ENCODE measurements at places on chromosomes 13 and 19.

DNA sequence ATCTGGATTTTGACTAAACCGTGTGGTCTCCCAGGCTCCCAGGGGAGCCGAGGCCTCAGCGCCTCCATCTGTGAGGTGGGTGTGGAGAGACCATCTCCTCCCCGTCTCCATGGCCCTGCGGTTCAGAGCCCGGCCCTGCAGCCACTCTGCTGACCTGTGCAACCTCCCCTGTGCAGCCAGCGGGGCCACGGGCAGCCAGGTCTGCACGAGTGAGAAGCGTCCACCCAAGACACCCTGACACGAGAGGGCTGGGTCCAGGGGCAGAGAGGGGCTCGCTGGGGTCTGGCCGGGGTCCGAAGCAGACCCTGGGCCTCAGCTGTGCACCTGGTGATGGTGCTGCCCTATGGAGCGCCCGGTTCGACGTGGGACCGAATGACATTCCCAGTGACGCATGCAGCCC is 10.4 kb upstream of the CACTIN start:
- no peak for DNase-seq

DNA sequence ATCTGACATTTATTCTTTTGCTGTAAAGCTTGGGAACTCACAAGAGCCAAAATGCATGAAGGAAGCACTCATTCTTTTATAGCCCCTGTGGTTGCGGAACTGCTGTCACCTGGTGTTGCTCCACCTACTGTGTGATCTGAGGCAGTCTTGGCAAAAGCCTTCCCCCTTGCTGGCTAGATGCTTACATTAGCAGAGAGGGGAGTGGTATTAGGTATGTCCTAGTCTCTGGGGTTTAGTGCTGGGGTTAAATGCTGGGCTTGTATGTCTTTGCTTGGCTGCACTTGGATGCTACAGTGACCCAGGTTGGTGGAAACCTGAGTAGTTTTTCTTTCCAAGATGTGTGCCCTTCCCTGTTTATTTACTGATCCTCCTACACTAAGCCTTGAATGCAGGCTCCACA is 99.3 kb downstream of the WDFY2 start:
- DNase-seq = no peak

- DNase-seq = no peak
These were observed 2.7 kb downstream of the DACH1 start for GRCh38 chr13:71864094-71864985.

DNA sequence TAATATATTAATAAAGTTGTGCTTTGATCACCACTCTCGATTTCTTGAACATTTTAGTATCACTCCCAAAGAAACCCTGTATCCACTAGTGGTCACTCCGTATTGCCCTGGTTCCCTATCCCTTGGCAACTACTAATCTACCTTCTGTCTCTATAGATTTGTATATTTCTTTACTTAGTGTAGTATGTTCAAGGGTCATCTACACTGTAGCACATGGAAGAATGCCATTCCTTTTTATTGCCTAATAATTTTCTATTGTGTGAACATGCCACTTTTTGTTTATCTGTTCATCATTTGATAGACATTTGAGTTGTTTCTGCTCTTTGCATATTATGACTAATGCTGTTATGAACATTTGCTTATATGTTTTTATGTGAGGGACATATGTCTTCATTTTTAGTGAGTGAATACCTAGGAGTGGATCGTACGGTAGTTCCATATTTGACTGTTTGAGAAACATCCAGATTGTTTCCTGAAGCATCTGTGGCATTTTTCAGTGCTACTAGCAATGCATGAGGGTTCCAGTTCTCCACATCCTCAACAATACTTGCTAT is 254.0 kb downstream of the GPC6 start:
- no peak for DNase-seq

- DNase-seq = no peak
These were observed 26.7 kb upstream of the C19orf12 start for GRCh38 chr19:29741776-29742175.

- no peak for DNase-seq
These were observed 16.2 kb upstream of the FOXO1 start for GRCh38 chr13:40682449-40683240.

- DNase-seq = no peak
These were observed 79.1 kb downstream of the STARD13 start for GRCh38 chr13:33206425-33206824.

DNA sequence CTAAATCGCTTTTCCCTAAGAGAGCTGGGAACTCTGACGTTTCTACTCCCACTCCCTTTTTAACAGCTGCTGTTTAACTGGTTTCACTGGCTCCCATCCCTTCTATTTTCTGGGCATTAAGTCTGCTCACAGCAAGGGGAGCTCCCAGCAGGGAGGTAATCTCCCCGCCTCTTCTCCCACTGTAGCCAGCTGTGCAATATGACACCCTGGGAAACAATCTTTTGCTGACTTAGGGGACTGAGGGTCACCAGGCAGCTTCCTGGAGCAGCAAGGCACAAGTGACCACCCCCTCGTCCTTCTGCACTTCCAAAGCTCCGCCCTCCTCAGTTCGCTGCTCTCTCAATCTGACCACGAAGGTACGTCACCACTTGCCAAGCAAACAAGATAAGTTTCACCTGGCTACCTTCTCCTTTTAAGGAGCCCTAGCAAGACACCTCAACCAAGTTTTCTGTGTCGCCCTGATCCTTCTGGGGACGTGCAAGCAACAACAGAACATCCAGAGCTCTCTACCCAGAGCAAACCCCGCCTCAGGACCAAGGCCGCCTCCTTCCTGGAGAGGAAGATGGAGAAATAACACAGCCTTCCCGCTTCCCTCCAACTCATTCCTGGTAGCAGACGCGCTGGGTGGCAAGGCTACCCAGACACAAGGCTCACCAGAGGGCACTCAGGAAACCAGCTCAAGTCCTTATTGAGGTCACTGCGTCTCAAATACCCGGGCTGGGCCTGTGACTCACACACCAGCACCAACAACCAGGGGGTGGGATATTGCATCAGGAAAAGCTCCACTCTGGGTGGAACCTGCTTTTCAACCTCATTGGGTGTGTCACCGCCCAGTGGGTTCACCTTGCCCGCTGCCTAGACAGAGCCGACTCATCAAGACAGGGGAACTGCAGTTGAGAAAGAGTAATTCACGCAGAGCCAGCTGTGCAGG is 92.4 kb downstream of the STK24 start:
- peak; percentile 35 for DNase-seq

GRCh38 chr13:102879793-102880499 is 34.1 kb downstream of the ERCC5 start:
- no peak for DNase-seq

- no peak for DNase-seq
These were observed 1.6 kb downstream of the COG3 start for GRCh38 chr13:45466359-45466758.

- no peak for DNase-seq
These were observed 3.9 kb downstream of the COG3 start for GRCh38 chr13:45468635-45469034.

DNA sequence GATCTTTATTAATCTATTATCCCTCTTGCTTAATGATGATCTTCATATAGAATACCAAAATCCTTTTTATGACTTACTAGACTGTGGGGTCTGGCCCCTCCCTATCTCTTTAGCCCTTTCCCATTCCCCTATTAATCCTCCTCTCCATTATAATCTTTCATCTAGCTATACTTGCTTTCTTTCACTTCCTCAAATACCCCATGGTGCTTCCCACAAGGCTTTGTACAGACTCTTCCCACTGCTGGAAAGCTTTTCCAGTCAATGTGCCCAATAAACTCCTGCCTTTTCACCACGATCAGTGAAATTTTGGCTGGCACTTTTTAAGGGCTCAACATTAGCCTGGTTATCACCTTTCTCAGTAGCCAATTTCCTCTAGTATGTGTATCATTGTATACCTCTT is 3.2 kb upstream of the EBPL start:
- DNase-seq = no peak

DNA sequence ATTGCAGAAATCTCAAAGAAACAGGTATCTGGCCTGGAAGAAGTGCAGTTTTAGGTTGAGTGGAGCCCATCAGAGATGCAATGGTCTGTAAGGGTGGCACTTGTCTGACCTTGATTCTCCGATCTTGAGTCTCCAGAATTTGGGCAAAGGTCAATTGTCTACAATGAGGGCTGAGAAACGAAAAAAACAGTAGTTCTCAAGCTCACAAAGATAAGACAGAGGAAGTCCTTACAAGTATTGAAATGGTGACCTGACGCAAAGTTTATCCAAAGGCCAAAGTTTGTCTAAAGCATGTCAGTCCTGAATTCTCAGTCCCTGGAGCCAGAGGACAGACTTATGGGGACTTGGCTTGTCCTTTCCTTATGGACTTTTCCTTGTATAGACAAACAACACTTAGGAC is 40.3 kb downstream of the CYSLTR2 start:
- no peak for DNase-seq

DNA sequence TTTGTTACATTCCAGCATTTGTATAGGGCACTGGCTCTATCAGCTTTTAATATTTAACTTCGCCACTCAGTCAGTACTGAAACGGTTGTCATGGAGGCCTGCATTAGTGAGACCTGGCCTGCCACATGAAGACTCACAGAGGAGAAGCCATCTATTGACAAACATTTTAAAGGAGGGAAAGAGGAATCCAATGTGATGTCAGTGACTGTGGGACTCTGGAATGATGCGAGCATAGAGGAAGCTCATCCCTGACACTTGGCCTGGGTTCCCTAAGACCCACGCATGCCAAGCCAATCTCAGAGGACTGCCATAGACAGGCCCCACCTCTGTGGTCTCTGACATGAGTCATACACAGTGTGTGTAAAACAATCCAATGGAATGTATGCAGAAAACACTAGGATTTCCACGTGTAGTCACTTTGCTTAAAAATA is 7.9 kb upstream of the DPY19L3 start:
- no peak for DNase-seq

DNA sequence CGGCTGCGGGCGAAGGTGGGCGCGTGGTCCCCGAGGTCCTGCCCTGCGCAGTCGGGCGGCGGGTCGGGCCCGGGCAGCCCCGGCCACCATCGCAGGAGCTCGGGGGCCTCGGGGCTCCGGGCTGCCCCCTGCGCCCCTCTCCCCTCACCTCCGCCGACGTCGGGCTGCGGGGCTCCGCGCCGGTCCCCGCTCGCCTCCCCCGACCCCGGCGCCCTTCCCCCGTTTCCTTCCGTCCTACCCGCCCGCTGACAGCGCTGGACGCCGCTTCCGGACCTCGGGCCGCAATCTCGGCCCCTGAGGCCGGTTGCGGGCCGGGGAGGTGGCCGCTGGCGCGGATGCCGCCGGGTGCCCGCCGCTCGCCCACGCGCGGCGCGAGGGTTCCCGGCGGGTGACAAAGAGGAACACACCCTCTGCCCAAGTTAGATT is 720 bp downstream of the FARP1 start:
- DNase-seq = no peak

- DNase-seq = no peak
These were observed 8.4 kb downstream of the SPRYD7 start for GRCh38 chr13:49927755-49928154.

- no peak for DNase-seq
These were observed 554.1 kb downstream of the KCTD12 start for GRCh38 chr13:76331943-76332712.

- DNase-seq = no peak
These were observed 35.3 kb upstream of the AMER2 start for GRCh38 chr13:25207291-25207810.

DNA sequence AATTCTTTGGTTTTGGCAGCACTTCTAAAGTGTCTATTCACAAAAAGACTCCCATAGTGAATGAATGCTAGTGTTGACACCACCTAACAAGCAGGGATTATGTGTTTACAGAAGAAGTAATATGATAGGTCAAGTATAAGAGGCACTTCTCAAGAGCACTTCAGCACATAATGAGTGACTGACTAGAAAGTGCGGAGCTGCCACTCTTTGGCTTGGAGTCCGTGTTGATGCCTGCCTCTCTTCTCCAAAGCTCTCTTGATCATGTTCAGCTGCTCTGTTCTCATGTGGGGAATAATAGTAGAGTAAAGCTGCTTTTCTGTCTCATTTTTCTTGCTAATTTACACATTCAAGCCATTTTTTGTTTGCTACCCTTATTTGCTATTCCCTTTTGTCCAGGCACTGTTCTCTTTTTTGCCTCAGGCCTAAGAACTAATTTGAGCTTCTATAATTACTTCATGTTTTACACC is 22.7 kb upstream of the MAB21L1 start:
- no peak for DNase-seq

GRCh38 chr13:92197669-92198068 is 799.2 kb downstream of the GPC5 start:
- DNase-seq = no peak

- no peak for DNase-seq
These were observed 922 bp downstream of the PLEKHG2 start for GRCh38 chr19:39413272-39413910.

DNA sequence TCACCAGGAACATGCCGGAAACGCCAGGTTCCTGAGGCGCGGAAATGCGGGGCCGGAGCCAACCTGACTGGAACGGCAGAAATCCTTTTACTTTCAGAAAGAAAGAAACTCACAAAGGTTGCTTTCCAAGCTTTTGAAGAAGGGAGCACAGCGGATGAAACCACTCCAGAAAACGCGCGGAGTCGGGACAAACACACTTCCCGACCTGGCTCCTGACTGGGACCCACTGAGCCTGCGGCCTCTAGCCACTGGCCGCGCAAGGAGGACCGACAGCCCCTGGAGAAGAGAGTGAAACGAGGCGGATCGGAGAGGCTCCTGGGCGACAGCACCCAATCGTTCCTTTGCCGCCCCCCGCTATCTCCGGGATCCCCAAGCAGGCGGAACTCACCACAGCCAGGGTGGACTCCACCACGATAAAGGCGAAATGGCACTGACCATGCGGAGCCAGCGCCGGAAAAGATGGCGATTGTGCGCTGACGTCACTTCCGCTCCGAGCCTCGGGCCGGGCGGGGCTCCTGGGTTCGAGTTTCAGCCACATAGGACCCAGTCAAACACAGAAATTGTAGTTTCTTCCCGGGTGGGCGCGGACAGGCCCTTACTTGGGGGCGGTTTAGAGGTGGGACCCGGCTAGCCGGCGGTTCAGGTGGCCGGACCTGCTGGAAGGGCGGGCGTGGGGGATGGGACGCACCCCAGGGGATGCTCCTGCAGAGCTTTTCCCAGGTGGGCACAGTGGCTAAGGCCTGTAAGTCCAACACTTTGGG is at the start of gene ZNF121:
TSS of gene ZNF121 (minus strand) at position 432 of the 761 bp plus-strand sequence. CDS start 16,407 bp downstream, outside the sequence.
- peak; percentile 84 for DNase-seq

DNA sequence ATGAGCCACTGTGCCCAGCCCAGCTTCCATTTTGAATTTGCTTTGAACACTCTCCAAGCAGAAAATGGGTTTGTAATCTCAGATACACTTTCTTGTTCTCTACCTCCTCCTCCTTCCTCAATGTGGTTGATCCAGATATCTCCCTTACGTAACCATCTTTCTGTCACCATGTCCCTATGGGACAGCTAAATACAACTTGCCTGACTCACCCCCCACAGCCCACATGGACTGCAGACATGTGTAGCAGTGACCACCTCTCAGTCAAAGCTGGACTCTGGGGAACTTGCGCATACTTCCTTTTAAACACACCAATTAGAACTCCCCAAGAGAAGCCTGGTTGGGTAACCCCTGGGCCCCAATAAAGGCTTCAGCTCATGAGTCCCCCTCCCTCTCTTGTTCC is 10.8 kb upstream of the ZNF799 start:
- no peak for DNase-seq

DNA sequence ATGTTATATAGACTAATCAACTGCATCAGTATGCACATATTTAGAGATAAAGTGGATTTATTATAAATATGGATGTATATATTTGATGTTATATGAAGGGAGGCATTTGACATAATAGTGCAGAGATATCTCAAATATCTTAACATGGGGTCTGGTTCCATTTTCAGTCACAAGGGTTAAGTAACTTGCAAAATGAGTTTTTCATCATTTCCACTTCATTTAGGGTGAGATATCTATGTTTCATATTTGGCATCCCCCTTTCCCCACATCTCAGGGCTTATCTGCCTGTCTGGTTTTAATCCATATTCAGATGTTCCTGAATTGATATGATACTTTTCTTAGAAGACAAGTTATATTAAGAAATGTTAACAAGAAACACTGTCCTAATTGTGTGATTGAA is 2141.2 kb downstream of the PCDH9 start:
- no peak for DNase-seq
